MG63 (cell line): ENCODE measurements at places on chromosomes 12 and 14. TPM values are rescaled to one million over a fixed set of nuclear protein-coding genes. Genes with fewer than 3 reads are reported as not detected.
A peak's percentile ranks its signal among the peaks of the same experiment; 100 is the strongest.

Gene JDP2
- total RNA-seq, result 76.1 and 78.4 TPM in 2 replicates

Gene LRRC9
- total RNA-seq, result not detected in 2 replicates

DNA sequence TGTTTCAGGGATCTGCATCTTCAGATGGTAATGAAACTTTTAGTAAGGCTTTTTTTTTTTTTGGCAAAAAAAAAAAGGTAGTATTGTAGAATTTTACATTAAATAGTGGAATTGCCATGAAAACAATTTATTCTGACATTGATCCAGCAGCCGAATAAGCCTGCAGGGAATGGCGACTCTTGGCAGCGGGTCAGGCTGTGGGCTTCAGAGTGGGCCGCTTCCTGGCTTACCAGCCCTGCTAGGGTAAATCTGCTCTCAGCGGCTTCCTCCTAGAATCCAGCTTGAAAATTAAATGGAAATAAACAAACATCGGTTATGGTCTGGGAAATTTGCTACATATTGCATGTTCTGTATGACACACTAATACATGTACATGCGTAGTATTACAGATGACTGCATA is 34.8 kb downstream of the SFSWAP start:
- DNase-seq, result no peak

DNA sequence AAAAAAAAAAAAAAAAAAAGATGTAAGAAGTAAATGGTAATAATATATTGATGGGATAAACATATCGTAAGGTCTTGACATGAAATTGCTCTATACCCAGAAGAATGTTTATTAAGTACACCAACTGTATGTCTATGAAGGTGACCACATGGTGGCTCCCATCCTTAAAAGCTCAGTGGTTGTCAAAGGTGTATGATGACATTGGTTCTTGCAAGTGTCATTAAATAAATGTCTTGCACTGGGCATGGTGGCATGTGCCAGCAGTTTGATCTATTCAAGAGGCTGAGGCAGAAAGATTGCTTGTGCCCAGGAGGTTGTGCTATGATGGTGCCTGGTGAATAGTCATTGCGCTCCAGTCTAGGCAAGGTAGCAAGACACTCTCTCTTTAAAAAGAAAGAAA is 10.4 kb downstream of the CCT2 start:
- DNase-seq, result no peak

DNA sequence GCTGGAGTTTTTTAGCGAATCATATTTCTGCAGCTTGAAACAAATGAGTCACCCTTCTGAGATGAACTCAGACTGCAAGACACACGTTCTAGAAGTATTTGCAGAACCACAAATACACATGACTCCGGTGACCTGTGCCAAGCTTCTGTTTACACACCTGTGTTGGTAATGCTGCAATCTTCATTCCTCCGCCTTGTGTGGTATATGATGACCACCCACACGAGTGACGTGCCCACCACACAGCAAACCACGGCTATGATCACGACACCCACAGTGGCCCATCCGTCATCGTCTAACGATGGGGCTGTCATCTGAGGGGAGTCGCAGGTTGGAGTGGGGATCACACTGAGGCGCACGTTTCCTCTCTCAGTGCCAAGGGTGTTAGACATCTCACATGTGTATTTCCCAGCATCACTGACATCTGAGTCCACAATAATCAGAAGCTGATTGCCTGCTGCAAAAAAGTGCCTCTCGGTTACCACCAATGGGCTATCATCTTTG is 43.0 kb downstream of the LRIG3 start:
- peak; percentile 46 for DNase-seq

DNA sequence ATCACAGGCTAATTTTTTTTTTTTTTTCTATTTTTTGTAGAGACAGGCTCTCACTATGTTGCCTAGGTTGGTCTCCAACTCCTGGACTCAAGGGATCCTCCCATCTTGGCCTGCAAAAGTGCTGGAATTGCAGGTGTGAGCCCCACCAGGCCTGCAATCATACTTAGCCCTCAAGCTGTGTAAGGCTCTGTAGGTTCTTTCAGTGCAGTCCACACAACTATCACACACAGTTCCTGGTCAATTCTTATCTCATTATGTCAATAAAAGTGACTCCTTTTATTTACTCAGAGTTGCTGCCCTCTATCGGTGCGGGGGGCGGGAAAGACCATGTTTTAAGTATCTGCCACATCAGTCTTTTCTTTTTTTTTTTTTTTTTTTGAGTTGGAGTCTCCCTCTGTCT is 29.0 kb downstream of the SLC2A3 start:
- DNase-seq, result peak; percentile 55

DNA sequence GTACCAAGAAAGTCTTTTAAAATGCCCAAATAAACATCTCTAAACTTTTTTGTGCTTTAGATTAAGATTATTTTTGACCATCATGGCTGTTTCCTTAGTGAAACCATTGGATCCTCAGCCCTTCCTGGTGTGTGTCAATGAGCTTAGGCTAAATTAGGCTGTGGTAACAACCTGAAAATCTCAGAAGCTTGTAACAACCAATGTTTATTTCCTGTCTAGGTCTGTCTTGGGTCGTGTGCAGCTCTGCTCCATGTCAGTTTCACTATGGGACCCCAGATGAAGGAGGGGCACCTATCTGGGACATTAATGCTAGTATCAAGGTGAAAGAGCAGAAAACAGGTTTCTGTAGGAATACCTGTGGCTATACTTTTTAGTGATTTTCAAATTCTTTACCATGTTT is 49.9 kb downstream of the KCNMB4 start:
- no peak for DNase-seq

DNA sequence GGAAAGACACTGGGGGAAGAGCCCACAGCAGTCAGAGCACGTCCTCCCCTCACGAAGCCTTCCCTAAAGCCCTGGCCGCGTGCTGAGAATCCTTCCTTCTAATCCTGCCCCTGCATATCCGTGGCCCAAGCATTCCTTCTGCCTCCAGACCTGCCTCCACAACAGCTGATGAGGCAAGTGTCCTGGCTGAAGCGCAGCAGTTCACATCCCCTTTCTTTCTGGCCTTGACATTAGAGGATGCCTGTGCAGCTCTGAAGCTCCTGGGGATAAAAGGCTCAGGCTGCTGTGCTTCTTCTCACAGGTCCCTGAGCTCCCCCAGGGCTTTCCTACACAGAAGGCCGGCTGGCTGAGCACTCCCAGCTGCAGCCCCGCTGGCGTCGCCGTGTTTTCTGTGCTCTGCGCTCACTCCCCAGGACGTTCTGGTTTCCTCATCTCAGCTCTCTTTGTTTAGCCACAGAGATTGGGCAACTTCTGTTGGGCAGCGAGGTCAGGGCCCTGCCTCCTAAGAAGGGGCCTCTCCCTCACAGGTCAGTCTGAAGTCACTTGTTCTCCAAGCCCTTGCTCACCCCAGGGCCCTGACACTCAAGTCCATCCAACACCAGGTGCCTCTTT is 45.8 kb downstream of the NINJ2 start:
- DNase-seq, result no peak

DNA sequence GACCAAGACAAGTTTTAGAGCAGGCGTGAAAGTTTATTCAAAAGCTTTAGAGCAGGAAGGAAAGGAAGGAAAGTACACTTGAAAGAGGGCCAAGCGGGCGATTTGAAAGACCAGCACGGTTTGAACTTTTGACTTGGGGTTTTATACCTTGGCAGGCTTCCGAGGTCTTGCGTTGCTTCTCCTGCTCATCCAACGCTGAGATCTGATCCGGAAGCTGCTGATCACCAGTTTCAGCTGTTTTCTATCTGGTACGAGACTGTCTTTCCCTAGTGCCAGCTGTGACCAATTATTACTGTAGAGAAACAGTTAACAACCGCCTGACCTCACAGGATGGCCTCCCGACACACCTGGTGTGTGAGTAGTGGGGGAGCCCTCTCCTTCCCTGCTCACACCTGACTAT is 20.6 kb upstream of the SNRPF start:
- DNase-seq, result peak; percentile 78

DNA sequence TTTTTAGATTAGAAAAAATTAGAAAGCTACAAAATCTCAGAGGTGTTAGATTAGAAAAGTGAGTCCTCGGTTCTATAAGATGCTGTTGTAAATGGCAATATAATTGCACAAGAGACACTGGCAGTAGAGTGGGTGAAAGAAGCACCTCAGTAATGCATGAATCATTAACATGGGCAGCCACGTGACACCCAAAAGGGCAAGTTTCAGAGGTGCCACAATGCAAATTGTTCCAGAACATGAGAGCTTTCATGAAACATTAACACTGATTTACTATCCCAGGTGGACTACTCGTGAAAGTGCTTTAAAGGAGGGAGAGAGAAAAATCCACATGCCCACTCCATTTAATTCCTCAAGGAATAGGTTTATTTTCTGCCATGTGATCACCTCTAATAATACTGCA is 108.4 kb downstream of the PTPRR start:
- no peak for DNase-seq

DNA sequence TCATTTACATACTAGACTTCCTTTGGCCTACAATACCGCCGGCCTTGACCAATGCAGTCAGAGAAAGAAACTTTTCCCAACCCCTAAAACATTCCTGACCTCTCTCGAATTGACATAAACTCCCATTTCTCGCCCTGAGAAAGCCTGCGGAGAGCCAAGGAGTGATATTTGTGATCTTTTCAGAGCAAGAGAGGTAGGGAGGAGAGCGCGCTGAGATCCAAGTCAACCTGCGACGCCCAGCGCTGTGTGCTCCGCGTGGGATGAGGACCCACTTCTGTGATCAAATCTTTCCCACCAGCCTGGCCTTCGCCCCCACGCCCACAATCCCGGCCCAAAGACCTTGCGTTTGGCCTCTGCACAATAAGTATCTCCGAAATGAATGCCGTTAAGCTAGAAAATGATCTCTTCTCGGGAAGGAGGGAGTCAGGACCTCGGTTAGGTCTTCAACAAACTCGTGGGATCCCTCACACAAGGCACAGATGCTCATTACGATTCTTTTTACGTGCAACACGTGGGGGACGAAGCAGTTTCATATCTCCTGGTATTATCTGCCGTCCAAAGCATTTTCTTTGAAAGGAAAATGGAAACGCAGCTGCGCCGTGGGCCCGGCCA is 6.3 kb upstream of the NPAS3 start:
- DNase-seq, result no peak

DNA sequence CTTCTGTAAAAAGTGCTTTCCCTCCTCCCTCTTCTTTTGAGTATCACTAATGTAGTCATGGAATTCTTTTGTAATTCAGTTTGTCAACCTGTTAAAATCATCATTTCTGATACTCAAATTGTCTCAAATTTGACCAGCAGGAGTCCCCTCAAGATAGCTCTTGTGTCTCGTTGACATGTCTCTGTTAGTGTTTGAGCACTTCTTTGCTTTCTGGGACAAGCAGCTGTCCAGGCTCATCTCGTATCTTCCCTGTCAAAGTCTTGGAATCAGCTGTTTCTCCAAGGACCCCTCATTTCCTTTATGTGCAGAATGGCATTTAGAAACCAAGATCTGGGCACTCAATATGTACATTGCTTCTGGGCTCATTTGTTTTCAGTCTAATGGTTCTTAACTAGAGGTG is 10.7 kb downstream of the CIPC start:
- DNase-seq, result no peak

- no peak for DNase-seq
Measured at GRCh38 chr12:237026-237815, 23.3 kb upstream of the SLC6A12 start.

DNA sequence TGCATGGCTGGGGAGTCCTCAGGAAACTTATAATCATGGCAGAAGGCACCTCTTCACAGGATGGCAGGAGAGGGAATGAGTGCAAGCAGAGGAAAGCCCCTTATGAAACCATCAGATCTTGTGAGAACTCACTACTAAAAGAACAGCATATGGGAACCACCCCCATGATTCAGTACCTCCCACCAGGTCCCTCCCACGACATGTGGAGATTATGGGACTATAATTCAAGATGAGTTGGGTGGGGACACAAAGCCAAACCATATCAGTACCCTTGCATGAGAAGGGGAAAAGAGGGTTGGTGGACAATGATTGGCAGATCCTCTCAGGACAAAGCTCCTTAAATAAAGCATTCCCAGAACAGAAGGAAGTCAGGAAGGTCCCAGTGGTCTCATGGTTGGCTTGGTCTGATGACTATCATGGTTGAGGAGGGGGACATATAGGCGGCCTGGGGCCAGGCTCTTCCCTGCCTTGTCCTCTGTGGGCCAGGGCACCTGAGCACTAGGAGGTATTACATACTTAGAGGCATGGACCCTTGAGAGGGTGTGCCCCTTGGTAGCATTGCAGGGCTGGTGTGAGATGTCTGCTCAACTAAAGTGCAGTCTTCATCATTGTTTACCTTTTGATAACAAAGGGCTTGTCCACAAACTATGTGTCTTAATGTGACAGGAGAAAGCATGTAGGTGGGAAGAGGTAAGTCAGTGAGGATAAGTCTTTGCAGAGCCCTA is 22.2 kb downstream of the HSD17B6 start:
- DNase-seq, result no peak

GRCh38 chr12:132517013-132517739 is 27.2 kb downstream of the FBRSL1 start:
- no peak for DNase-seq

DNA sequence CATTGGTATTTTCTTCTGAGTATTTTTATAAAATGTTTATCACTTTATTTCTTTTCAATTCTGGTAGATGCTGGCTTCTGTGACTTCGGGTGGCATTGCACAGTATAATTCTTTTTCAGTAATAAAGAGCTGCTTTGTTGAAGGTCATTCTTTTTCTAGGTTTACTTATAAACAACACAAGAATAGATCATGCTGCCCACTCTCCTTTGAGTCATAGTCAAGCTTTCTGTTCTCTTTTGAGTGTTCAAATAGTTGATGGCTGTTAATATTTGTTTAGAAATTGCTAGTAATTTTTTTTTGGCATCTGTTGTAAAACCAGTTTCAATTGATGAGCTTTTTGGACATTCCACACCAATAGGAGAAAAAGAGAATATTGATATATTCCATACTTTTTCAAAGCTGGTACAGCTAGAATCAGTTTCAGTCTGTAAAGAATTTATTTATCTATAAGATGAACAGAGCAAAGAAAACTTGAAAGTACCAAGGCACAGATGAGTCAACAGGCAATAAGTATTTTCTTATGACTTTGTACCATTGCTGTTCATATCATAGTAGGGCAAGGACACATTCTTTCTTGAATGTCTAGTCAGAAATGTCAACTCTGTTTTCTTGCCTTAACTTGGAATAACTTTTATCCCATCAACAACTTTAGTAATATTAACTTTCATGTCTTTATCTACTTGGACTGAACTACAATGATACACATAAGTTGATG is 513.0 kb upstream of the SEL1L start:
- DNase-seq, result no peak

DNA sequence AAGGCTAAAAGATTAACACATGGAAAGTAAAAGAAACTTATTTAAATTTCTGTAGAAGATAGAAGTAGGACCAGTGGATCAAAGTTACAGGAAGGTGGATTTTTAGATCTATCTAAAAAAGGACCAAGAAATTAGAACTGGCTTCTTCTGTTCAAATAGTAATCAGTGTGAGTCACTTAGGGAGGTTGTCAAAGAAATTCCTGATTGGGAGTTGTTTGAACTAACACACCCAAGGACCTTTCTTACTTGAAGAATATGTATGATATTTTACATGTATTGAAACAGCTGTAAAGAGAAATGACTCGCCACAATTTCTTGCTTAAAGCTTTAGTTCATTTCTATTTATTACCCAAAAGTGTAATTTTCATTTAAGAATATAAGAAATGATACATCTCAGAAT is 256.9 kb downstream of the RAD51B start:
- DNase-seq, result no peak

- DNase-seq, result no peak
Measured at GRCh38 chr12:59401862-59402261, 194.0 kb upstream of the SLC16A7 start.
